Left renal cortex interstitium (tissue), 4 donors: ENCODE measurements at places on chromosomes 6 and 20.

- DNase-seq: no peak
Observed at GRCh38 chr6:23419046-23419445, 707.0 kb upstream of the NRSN1 start.

GRCh38 chr6:133671376-133671775 lies 217.5 kb upstream of the TCF21 start:
- no peak for DNase-seq

GRCh38 chr6:9186148-9186547 lies 750.8 kb upstream of the SLC35B3 start:
- DNase-seq: no peak

- DNase-seq: no peak
Observed at GRCh38 chr6:154815938-154816820, 83.0 kb downstream of the SCAF8 start.

GRCh38 chr20:19071446-19071725 lies 141.1 kb upstream of the SLC24A3 start:
- no peak for DNase-seq

GRCh38 chr6:134299236-134299635 lies 18.7 kb downstream of the SGK1 start:
- no peak for DNase-seq

DNA sequence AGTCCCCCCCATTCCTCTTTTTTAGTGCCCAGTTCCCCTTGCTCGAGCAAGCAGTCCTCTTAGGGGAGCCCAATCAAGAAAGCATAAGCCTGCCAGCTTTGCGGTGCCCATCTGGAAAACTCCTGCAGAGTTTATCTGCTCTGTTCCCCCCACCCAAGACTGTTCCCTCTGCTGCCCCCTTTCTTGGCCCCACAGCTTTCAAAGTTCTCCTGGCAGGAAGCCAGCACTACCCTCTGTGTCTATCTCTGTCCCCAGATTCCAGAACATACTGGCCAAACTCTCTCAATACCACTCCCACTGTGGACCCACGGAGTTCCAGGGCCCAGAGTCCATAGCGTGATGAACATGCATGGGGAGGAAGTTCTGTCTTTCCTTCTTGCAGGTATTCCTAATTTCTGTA lies 55.4 kb downstream of the CRYBG1 start:
- no peak for DNase-seq

DNA sequence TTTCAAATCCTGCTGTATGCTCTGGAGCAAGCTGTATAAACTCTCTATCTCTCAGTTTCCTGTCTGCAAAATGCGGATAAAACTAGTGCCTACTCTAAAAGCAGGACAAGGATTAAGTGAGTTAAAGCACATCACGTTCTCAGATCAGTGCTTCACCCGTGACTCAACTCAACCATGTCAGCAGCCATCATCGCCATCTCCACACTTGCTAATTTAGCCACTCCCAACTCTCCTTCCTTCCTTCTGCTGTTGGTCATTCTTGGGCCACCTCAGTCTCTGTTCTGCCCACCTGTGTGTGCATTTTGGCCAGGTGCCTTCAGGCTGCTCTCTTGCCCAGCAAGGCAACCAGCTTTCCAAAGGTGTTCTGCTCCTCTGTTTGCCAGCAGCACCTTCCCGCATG lies 260.0 kb upstream of the CDYL start:
- no peak for DNase-seq

- DNase-seq: no peak
Observed at GRCh38 chr20:45330476-45330875, 17.7 kb downstream of the SDC4 start.

DNA sequence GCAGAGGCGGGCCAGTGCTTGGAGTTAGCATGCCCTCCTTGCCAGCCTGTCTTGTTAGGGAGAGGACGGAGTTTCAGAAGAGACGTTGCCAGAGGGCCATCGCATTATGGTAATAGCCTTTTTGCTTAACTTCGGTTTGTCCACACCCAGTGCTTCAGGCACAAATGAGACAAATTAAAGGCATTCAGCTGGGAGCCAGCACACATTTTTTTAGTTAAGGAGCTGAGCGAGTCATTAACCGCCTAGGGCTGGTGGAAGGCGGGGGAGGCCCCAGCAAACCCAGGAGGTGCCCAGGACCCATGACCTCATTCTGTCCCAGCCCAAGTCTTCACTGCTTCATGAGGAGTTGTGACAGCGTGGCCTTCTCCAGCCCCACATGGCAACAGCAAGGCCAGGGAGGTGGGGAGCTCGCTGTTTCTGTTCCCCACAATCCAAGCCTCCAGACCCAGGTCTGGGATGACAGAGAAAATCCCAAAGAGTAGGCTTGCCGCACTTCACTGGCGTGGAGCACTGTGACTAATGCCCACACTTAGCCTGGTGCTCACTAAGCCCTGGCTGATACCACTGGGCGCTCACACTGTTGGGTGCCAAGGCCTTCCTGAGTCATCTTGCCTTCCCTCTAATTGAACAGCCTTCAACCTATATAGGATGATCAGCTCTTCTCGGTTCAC lies 237.1 kb downstream of the ANKRD60 start:
- no peak for DNase-seq

DNA sequence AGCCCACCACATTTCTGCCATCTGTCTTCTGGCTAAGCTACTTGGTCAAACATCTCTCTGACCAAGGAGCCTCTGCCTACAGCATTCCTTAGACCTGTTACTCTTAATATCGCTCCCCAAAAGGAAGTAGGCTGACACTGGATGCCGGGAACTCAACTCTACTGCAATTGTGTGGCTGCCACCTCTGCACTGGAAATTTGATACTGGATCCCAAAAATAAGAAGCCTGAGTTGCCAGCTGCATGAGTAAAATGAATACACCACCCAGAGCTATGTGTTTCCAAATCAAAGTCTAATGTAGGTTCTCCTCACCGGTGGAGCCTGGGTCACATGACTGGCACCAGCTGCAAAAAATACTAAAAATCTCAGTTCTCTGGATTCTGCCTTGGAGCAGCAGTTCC lies 36.9 kb downstream of the UNC5CL start:
- no peak for DNase-seq

DNA sequence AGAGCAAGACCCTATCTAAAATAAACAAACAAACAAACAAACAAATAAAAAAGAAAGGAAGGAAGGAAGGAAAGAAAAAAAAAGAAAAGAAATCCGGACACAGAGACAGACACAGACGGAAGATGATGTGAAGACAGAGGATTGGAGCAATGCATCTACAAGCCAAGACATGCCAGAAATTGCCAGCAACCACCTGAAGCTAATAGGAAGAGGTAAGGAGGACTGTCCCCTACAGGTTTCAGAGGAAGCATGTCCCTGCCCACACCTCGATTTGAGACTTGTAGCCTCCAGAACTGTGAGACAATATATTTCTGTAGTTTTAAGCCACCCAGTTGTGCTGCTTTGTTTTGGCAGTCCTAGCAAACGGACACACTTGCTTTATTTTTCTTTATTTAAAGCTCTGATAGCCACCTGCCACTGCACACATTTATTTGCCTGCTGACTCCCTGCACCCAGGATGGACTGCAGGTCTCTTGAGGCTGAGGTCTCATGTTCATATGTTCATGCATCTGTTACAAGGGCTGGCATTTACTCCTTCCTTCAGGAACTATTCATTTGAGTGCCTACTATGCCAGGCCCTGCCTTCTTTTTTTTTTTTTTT lies 20.7 kb upstream of the ZMYND8 start:
- DNase-seq: no peak

DNA sequence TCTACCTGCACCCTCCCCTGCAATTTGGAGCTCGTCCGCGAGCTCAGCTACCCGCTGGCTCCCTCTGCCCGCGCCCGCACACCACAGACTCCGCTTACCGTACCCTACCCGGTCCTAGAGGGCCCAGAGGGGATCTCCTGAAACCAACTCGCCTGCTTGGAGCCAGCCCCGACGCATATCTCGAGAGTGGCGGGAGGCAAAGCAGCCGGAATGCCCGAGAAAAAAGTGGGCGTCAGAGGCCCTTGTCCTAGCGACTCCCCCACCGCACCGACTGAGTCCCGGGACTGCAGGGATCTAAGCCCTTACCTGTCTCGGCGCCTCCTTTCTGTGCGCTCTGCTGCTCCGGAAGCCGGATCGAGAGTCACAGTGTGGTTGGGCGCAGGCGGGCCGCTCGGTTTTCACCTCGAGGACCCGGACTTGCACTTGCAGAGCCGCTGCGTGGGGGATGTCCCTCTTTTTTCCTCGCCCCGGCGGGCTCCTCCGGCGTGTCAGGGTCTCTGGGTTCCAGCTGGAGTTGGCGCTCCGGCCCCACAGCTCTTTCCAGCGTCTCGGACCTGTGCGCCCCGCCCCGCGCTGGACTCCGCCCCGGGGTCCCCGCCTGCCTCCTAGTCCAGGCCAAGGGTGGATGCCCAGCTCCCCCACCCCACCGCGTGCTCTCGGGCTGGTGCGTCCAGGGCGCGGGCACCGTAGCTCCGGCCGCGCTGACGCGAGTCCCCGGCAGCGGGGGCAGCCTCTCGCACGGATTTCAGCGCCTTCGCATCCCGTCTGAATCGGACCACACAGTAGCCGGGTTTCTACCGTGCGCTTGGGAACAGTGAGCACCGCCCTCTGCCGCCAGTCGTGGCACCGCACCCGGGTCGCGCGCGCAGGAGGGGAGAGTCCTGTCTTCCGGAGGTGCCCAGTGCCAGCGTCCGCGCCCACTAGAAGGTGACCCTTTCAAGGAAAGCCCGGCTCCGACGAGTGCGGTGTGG lies at the start of gene PROKR2:
TSS of gene PROKR2 (minus strand) at position 767 of the 971 bp plus-strand sequence. CDS start 2,585 bp downstream, outside the sequence.
- DNase-seq: no peak
